Activated CD4-positive, alpha-beta T cell treated with anti-CD3 and anti-CD28 coated beads, Interleukin-2, Interleukin-4, amounts not matched to agents 100 ng/mL and 50 ng/mL, durations not matched to agents 16 hours and 8 hours (primary cell): ENCODE measurements at places on chromosomes 7 and 10.

GRCh38 chr7:2873686-2874551, 29.8 kb upstream of the GNA12 start:
- no peak for DNase-seq

DNA sequence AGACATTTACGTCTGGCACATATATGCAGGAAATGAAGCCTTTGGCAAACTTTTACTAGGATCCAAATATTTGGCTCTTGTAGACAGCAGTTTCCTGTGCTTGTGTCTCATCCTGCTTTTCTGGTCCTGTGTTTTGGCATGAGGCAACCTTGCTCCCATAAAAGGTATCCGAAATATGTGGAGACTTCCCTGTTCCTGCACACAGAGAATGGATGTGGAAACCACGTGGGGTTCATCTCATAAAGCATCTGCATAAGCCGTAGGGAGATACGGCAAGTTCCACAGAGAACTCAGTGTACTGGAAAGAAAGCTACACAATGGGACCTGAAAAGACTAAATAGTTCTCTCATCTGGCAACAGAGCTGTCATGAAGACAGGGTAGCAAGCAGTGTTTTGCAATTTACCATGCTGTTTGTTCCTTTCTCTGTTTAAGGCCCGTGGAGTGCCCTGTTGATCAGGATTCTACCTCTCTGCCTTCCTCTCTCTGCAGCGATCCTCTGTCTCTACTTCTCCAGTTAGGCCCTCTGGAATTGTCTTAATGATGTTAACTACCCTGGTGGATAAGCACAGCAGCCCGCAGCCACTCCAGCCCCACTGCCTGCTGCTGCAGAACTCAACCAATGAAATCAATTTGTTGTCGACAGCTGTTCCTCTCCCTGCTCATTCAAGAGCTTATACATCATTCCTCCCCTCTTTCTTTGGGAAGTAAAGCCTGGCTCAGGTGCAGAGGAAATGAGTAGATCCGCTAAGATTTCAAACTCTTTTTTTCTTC, 293.6 kb downstream of the CSTF2T start:
- no peak for DNase-seq

GRCh38 chr7:1758028-1758858, 88.2 kb downstream of the ELFN1 start:
- DNase-seq, result peak; percentile 25

DNA sequence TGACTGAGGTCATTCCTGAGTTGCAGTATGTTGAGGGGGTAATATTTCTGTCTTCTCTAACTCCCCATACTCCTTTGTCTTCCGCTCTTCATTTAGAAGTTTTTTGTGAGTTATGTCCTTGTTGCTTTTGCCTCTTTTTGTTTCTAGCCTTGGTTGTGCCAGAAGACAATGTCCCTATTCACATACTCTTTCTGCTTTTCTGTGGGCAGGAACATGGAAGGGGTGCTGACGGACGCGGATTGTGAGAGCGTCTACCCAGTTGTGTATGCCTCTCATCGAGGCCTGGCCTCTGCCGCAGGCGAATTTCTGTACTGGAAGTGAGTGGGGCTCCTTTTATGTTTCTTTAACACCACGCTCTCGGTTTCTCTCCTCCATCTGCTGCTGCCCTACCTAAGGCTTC, 20.5 kb downstream of the STAG3 start:
- no peak for DNase-seq

- no peak for DNase-seq
Measured at GRCh38 chr7:121595758-121596696, 199.9 kb upstream of the FAM3C start.

DNA sequence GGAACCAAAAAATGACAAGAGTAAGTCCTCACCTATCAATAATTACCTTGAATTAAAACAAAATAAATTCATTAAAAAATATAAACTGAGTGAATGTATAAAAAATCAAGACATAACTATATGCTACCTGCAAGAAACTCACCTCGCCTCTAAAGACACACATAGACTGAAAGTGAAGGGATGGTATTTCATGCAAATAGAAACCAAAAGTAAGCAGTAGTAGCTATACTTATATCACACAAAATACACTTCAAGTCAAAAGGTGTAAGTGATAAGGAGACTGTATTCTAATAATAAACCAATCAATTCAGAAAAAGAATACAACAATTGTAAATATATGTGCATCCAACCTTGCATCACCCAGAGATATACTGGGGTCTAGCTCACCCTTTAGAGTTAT, 332.6 kb downstream of the SH2D4B start:
- DNase-seq, result no peak

DNA sequence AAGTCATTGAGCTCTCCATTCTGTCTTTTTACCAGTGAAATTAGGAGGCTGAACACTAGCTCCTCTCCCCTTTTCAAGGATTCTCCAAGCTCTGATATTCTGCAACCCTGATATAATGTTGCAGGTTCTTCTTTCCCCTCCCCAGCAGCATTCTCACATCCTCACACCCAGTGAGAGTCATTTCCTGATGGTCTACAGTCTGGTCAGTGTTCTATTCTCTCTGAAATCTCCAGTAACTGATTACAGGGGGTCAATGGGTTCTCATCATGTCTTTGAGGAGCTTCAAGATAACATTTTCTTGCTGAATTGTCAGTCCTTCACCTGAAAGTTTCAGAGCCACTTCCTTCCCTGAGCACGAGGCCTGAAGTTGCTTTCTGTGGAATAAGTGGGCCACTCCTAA, 299.4 kb downstream of the PTEN start:
- DNase-seq, result no peak

- no peak for DNase-seq
Measured at GRCh38 chr7:148211740-148212151, 378.8 kb upstream of the C7orf33 start.

DNA sequence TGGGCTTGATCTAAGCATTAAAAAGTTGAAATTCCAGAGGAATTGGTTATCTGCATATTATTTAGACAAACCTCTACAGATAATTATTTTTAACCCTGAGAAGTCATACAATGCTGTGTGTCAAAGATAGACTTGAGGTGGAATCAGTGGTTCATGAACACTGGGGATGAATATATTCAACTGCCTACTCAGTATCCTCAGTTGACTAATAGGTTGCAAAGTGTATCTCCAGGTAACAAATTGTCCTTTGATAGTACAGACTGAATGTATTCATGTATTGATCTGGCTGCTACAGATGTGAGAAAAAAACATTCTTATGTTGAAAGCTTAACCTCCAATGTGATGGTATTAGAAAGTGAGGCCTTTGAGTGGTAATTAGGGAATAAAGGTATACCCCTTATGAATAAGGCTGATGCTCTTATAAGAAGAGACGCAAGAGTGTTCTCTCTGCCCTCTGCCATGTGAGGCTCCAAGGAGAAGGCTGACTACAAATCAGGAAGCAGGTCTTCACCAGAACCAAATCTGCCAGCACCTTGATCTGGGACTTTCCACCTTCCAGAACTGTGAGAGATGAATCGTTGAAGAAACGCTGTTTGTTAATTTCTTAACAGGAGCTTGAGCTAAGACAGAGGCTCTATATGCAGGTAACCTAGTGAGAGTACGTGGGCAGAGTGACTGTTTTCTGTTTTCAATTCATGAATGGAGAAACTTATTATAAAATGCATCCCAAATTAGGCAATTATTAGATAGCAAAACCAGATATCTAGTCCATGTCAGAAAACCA, 7.5 kb downstream of the MRPL32 start:
- DNase-seq, result no peak

- no peak for DNase-seq
Measured at GRCh38 chr10:104641937-104642657, 1.0 kb downstream of the SORCS3 start.

DNA sequence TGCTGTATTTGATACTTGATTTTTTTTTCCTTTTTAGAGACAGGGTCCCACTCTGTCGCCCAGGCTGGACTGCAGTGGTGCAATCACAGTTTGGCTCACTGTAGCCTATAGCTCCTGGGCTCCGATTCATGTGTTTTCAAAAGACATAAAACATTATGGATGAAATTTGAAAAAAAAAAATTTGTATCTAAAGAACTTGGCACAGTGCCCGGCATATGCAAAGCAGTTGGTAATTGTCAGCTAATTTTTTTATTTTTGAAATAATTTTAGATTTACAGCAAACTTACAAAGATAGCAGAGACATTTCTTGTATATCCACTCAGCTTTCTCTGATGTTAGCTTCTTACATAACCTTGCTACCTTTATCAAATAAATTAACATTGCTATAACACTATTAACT, 20.3 kb upstream of the SAMD8 start:
- no peak for DNase-seq

DNA sequence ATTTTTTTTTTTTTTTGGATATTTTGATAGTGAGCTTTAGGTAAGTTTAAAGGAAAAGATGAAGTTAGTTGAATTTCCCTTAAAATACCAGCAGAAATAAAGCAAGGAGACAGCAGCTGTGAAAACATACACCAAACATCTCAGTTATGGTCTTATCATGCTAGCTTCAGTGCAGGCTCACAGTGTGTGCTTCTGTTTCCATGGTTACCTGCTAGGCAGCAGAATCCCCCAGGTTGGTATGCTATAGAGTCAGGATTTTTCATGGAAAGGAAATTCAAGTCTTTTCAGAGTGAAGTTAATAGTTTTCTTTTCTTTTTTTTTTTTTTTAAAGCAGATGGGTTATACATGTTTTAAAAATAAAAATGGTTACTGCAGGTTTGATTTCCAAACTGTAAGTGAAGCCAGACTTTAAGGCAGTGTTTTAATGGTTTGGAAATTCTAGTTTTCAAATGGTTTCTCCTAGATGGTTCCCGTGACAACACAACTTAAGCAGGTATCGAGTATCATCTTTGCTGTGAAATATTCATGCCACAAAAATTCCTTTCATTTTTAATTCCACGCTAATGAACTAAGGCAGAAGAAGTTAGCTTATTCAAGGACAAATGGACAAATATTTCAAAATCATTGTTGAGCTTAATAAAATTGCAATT, 230.9 kb downstream of the BICC1 start:
- no peak for DNase-seq

DNA sequence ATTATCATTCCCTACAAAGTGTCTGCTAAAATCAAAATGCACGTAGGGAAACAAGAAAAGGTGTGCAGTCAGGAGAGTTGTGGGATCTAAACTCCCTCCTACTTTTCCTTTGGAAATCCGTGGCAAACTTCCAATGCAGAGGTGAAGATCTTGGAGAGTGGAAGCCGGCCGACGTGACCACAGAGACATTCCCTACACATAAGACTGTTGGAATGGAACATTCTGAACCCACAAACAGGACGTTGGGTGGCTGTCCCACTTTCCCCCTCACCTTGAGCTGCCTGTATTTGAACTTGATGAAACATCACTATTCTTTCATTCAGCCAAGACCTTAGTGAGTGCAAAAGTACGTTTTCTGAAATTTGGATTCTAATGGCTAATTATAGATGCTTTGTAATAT, 65.9 kb downstream of the PRKCQ start:
- no peak for DNase-seq

GRCh38 chr7:40437498-40437897, 302.7 kb downstream of the SUGCT start:
- no peak for DNase-seq

DNA sequence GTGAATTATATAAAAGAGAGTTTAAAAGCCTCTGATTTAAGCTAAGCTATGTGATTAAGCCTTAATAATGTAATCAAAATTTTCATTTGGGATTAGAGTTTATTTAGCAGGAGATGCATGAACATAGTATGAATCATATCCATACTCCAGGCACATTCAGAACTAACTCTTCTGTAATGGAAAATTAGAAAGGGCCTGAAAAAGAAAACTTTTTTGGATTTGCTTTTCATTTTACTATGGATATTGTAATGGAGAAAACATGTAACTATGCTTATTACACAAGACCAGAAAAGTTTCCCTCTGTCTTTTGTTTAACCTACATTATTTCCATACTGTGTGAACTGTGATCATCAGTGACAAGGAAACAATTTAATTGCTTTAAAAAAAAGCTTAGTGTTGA, 22.0 kb downstream of the TES start:
- no peak for DNase-seq

DNA sequence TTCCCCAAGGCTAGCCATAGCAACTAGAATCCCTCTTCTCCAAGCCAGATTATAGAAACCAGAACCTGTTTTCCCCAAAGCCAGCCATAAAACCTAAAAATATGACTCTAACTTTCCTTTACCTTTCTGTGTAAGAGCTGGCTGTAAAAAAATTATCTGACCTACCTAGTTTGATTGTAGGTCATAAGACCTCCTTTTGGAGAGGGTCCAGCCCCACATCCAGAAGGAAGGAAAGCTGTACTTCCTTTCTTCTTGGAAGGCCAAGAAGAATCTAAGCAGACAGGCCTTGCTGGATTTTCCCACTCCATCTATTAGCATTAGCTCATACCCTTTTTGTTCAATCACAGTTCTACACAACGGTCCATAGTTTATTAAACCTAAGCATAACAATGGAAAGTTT, 1006.3 kb downstream of the SORCS3 start:
- no peak for DNase-seq

DNA sequence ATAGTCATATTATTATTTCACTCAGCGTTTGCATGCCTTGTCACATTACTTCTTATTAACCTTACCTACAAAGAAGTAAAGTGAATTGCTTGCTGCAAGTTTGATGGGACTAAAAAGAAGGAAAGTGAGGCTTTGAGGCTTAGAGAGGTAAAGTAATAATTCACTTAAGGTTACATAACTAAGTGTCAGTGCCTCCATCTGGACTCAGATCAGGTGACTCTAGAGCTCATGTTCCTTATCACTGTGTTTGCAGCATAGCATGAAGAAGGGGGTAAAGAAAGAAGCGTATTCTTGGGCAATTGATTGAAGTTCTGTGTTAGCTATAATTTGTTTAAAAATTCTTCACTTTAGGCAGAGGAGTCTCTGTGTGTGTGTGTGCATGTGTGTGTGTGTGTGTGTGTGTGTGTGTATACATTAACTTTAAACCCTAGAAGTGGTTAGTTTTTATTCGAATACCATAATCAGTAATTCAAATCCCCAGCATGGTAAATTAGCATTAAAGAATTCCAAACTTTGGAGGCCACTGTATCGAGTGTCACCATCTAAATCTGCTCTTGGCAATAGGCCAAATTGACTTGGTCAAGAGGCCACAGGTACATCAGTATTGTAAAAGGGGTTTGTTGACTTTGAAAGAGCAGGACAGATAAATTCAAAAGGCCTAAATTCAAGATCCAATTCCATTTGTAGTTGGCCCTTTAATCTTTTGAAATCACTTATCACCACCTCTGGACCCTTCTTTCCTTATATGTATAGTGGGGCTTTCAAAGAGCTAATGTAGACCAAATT, 2.2 kb upstream of the PON3 start:
- DNase-seq, result no peak

DNA sequence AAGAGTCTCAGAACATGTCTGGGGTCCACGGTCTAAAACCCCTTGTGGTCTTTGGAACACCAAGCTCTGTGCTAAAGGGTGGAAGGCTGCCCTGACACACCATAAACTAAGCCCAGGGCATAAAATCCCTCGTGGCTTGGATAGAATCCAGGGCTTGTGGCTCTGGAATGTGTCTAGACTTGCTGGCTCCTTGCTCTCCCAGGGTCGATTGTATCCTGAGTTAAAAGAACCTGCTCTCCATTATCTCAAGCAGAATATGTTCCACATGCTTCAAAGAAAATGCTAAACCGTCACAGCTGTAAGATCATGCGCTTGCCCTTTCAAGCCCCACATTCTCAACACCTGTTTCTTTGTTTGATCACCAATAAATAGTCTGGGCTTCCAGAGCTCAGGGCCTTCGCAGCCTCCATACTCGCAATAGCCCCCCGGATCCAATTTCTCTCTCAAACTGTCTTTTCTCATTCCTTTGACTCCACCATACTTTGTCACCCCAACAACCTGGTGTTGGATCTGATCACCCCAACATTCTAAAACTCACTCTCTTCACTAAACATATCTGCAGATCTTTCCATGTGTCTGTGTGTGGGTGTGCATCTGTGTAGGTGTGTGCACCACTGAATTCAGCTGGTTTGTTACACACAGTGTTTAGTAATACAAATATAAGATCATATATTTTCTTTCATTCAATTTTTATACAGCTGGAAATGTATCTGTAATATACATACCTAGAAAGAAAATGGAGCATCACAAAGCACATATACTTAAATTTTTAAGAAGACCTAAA, 238.5 kb downstream of the ZMYND11 start:
- DNase-seq, result no peak
